ENCODE measurements at places on chromosomes 13 and 19.

DNA sequence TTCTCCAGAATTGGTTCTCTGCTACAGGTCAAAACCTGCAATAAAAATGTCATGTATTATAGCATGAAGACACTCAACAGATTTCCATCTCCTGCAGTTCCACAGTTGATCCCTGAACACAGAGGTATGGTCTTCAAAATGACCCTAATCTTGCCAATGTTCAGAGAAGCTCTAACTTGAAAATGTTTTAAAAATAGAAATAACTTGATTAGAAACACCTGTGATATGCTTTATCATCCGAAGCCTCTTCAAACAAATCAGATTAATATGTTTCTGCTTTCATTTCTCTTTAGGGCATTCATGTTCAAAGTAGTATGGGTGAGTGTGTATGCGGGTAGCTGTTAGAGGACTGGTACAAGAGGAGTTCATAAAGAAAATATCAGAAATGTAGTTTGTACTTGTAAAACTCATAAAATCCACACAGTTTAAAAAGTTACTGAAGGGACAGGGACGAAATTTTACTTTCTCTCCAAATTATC lies 60.4 kb downstream of the KCNRG start:
- DNase-seq: no peak

- DNase-seq: no peak
Observed at GRCh38 chr13:23598369-23598768, 28.2 kb downstream of the TNFRSF19 start.

GRCh38 chr13:110045202-110045601 lies 258.8 kb upstream of the IRS2 start:
- no peak for DNase-seq

DNA sequence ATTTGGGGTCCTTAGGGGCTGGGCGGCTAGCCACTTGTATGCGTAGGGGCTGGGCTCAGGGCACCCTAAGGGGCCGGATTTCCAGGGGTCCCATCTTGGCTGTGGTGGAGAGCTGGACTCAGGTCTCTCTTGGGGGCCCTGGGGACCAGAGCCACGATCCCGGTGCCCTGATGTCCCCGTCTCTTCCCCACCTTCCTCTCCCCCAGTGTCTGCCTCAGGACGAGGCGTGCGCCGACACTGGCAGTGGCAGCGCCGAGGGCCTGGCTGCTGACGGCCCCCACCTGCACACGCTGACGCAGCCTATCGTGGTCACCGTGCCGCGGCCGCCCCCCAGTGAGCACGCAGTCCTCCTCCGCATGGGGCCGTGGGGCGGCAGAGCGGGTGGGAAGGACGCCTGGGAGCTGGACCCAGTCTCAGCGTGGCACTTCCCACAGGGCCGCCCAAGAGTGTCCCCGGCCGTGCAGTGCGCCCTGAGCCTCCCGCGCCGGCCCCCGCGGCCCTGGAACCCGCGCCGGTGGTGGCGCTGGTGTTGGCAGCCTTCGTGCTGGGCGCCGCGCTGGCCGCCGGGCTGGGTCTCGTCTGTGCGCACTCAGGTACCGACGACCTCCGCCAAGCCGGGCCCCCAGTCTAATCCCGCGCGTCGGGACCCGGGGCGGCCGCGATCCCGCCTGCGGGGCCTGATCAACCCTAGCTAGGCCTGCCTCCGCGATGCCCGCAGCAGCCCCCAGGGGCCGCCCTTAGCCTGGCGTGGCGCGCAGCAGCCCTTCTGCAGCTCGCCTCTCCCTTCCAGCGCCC lies 2.7 kb upstream of the SNAPC2 start:
- DNase-seq: peak; percentile 67

DNA sequence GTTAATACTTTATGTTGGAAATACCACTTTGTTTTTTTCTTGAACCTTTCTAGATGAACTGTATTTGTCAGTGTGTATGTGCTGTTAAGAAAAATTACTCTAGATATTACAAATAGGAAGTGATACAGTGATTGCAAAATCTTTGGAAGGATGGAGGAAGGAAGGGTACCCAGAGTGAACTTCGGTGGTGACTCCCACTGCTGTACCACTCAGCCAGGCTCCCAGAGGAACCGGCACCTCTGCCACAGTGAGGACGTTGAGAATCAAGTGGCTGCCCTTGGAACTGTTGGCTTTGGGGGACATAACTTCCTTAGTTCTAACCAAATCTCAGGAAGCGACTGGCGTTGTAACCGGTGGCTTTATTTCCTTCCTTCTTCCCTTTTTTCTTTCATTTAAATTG lies 184.7 kb downstream of the PCCA start:
- DNase-seq: no peak

All from CD4-positive, alpha-beta T cell treated with Interferon alpha-2 for 1 hour (primary cell).